ENCODE measurements at places on chromosomes 5 and 9.

DNA sequence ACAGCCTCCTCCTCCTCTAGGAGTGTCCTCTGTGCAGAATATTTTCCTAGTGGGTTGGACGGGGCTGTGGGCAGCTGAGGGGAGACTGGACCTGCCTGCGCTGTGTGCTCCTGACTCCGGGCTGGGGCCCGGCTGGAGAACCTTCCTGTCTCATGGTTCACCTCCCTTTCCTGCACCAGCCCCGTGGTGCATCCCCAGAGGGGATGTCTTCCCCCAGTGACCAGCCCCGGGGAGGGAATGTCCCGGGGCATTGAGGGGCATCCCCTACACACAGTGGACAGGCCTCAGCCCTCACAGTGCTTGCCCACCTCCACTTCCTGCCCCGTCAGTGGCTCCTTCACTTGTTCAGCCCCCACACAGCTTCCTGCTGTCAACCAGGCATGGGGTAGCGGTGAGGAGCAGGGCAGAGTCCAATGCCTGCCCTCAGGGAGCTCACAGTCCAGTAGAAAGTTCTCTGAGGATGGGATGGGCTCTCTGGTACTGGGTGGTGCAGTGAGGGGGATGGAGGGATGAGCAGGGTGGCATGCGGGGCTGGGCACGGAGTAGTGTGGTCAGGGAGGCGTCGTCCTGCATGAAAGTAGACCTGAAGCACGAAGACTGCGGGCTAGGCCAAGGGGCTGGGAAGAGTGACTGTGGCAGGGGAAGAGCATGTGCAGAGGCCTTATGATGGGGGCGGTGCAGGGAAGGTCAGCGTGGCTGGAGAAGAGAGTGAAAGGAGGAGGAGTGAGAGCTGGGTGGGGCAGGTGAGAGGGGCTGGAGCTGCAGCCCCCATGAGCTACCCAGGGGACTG is 52.1 kb upstream of the PITX1 start:
- DNase-seq: no peak

DNA sequence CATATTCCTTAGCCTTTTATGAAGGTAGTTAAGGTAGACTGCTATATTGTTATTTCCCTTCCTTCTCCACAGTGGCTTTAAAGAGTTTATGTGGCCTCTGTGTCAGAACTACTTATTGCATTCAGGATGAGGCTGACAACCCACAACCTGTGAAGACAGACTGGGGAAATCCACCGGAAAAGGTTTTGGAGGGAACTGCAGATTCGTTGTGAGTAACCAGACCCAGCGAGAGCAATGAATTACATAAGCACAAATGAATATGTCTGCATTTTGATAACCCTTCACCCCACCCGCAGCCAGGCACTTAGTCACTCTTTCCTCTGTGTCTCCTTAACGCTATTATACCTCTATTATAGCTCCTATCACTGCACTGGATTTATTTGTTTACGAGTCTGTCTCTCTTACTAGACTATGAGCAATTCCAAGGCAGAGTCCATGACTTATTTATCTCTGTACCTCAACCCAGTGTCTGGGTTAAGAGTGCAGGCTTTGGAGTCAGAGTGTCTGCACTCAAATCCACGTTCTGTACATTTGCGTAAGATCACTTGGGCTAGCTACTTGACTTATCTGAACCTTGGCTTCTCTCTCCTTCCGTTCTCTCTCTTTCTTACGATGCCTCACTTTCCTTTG is 19.2 kb downstream of the KCTD16 start:
- peak; percentile 70 for DNase-seq

- peak; percentile 99 for DNase-seq
Observed at GRCh38 chr9:121278477-121279261, 10.7 kb downstream of the GSN start.

GRCh38 chr9:111187376-111187775 is 142.6 kb downstream of the OR2K2 start:
- DNase-seq: no peak

GRCh38 chr5:77180167-77181081 is 30.1 kb upstream of the PDE8B start:
- DNase-seq: no peak

DNA sequence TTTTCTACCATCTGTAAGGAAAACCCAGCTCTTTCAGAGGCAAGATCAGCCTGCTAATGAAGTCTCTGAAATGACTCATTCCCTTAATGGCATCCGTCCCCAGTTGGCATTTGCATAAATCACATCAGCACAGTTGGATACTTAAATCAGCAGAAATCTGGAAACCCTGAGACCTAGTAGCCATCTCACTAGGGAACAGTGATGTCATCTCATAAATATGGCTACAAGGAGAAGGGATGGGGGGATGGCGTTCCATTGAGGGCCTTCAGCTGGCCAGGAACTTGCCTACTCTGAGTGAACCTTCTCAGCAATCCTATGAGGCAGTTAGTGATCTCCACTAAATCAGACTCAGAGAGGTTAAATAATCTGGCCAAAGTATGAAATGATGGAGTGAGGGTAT is 81.8 kb downstream of the CMYA5 start:
- peak; percentile 70 for DNase-seq

GRCh38 chr5:115888027-115888426 is 46.3 kb downstream of the AP3S1 start:
- peak; percentile 7 for DNase-seq

GRCh38 chr5:66757219-66757833 is 161.1 kb downstream of the MAST4 start:
- no peak for DNase-seq

DNA sequence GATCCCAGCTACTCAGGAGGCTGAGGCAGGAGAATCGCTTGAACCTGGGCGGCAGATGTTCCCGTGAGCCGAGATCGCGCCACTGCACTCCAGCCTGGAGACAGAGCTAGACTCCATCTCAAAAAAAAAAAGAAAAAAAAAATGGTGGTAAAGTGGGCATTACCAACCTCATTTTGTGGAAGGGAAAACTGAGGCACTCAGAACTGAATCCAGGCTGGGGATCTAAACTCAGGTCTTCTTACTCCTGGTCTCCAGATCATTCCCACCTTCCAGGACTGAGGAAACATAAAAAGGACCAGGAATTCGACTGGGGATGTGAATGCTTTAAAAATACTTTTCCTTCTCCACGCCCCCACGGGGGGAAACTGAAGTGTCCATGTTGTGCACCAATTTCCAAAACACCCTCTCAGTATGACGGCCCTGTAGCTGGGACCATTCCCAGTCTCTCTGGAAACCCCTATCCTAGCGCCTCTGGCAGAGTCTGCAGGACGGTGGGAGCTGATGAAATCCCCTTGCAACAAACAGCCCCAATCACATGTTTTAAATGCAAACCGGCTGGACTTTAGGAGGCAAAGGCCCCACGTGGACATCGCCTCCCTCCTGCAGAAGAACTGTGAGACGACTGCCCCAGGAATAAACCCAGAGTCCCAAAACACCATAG is 8.9 kb upstream of the AKNA start:
- peak; percentile 87 for DNase-seq

DNA sequence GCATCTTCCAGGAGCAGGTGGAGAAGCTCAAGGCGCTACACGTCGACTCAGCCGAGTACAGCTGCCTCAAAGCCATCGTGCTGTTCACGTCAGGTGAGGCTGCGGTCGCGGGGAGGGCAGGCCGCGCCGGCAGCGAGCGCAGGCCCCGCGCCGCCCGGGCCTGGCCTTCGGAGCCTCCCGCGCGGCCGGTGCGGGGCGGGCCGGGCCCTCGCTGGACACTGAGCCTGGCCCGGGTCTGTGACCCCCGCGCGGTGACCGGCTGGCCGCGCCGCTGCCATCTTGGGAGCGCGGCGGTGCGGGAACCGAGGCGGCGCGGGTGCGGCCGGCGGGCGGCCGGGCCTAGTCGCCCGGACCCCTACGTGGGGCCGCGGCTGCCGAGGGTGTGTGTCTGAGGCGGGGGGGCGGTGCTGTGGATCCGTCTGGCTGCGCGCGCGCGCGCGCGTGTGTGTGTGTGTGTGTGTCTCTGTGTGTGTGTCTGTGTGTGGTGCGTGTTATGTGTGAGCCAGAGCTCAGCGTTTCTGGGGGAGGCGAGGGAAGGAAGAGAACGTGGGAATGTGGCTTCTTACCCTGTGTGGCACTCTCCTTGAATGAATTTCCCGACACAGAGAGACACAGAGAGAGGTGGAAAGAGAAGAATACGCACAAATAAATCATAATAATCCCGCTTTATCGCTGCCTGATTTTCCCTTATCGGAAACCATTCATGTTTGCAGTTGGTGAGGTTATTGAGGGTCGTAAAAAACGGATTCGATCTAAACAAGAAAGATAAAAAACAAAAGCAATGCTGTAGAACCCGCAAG is 5.5 kb downstream of the NR2F1 start:
- DNase-seq: no peak

DNA sequence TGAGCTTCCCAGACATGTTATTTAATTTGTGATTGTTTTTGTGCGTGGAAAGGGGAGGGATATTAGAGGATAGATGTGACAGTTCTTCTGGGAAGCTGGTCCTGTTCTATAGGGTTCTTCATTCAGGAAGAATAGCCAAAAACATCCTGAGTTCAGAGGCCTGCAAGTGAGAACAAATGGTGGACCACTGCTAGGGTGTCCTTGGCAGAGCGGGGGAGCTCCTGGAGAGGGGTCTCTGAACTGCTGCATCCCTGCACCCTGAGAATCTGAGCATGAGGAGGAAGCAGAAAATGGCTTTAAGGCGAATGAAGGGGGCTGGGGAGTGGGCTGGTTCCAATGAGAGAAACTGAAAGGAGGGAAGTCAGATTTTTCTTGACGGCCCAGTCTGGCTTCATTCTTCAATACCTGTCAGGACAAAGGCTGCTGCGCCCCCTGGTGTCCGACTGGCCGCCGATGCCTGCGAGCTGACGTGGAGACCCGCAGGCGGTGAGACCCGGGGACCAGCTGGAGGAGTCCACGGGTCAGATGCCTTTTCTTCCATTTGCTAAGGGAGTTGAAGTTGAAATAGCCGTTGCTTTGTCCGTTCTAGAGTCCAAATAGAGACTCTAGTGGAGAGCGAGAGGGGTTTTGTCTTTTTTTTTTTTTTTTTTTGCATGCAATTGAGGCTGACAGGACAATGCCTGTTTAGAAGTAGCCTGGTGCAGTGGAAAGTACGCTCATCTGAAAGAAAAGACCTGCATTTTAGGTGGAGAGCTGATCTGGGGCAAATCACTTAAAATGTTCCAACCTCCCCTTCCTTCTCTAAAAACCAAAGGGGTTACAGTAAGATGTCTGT is 39.5 kb upstream of the NFIB start:
- DNase-seq: peak; percentile 14

- peak; percentile 46 for DNase-seq
Observed at GRCh38 chr9:76528056-76528455, 69.1 kb downstream of the GCNT1 start.

- DNase-seq: no peak
Observed at GRCh38 chr9:123326662-123327093, 29.3 kb upstream of the CRB2 start.

GRCh38 chr9:105157171-105157583 is 87.3 kb upstream of the SLC44A1 start:
- peak; percentile 55 for DNase-seq

DNA sequence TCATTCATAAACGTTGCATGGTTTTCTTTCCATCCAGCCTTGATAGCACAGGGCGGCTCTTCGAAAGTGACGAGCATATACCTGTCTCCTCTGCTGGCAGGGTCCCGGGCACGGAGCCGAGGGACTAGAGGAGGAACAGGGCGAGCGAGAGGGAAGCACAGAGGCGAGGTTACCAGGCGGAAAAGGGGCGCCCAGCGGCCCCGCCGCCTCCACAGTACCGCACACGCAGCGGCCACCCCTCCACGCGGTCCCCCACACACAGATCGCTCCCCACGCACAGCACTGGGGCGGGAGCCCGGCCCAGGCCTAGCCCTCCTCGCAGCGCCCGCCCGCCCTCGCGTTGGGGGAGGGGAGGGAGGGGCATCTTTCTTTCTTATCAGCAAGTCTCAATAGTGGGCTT is 296.6 kb upstream of the DAB2 start:
- no peak for DNase-seq

DNA sequence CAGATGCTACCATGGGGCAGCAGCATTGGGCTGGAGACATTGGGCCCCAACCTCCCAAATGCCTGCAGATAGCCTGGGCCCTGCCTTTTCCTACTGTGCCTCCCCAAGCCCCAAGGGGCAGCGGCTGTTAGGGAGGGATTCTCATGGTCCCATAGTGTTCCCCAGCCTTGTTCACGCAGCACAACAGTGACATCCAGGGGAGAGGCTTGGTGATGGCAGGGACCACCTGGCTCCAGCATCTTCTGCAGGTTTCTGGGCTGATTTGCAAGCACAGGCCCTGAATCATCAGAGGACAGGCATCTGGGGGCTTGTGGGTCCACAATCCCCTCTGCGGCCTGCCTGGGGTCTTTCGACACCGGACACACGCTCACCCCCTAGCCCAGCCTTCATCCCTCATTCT is 354.6 kb downstream of the SLIT3 start:
- no peak for DNase-seq

DNA sequence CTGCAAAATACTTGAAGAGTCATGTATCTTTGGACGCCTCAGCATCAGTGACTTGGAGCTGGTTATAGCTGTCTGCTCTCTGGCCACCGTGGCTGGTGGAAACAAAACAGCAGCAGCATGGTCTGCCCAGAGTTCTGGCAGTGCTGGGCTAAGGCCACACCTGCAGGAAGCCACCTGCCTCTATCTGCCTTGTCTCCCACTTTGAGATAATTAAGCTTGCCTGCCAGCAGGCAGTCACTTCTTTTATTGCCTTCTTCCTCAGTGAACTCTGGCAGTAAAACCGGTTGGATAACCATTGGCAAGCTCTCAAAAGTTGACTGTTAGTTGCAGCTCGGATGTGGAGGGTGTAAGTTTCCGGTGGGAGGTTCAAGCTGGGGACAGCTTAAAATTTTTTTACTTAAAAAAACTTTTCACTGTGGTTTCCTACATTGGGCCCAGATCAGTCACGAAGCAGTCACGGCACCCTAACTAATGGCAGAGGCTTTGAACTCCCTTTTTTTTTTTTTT is 4.9 kb downstream of the SMIM3 start:
- DNase-seq: peak; percentile 97

DNA sequence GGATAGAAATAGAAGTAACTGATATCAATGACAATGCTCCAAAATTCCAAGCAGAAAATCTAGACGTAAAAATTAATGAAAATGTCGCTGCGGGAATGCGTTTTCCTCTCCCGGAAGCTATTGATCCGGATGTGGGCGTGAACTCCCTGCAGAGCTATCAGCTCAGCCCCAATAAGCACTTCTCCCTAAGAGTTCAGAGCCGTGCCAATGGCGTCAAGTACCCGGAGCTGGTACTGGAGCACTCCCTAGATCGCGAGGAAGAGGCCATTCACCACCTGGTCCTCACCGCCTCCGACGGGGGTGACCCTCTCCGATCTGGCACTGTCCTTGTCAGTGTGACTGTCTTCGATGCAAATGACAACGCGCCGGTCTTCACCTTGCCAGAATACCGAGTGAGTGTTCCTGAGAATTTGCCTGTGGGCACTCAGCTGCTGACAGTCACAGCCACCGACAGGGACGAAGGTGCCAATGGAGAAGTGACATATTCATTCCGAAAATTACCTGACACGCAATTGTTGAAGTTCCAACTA is 818 bp downstream of the PCDHGA10 start:
- DNase-seq: no peak

Data from AG09309 (cell line).